ENCODE measurements at places on chromosomes 12 and 14.

DNA sequence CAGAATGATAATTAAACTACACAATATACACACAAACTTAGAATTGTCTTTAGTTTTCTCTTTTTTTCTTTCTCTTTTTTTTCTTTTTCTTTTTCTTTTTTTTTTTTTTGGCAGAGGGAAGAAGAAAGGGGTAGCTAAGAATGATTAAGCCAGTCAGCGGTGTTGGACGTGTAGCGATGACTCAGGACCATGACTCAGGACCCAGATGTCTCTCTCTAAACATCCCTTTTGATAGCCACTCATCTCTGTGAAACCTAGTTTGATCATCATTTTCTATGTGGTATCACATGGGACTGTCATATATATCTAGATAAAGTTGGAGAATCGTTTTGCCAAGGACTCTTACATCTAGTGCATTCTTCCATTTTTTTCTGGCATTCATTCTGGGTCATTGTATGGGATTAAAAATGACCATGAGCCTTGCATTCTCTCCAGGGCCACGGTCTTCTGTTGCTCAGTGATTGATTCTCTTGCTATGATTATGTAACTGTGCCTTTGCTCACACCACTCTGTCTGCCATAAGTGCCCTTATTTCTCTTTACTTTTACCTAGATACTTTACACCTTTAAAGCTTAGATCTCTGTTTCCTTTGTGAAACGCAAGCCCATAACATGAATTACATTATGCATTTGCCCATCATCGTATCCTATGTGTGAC is 26.6 kb upstream of the NRXN3 start:
- no peak for DNase-seq

GRCh38 chr14:73742520-73743238 is 28.5 kb upstream of the PNMA1 start:
- no peak for DNase-seq

DNA sequence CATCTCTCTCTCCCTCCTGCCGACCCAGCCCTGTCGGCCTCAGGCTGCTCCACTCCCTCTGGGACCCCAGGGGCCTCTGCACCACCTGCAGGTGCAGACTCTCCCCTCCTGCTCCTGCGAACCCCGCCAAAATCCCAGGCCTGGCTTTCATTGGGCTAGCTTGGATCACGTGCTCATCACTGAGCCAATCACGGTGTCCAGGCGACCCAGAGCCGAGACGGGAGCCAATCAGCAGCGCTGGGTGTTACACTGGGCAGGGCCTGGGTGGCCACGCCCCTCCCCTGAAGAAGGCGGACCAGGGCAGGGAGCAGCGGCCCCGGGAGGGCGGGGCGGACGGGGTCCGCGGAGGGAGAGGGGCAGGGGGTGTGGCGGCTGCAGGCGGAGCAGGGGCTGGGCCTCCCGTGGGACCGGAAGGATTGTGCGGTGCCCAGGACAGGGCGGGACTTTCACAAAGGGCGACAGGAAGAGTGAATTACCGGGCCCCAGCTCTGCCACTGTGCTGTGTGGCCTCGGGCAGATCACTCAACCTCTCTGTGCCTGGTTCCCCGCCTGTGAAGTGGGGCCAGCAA is 66.6 kb upstream of the FBRSL1 start:
- no peak for DNase-seq

DNA sequence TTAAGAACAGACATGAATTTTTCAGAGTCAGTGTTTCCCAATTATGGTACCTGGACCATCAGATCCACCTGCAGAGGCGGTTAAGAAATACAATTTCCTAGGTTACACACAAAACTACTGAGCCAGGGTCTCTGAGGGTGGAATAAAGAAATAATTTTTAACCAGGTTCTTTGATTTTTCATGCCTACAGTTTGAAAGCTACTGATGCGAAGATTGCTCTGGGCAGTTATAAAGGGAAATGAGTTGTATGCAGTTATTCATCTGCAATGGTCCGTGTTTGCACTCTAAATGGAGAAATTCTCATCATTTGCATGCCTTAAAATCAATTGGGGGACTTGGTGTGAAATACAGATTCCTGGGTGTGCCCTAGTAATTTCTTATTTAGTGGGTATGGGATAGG is 89.7 kb downstream of the ERGIC2 start:
- no peak for DNase-seq

GRCh38 chr12:130026608-130027176 is 122.9 kb upstream of the TMEM132D start:
- DNase-seq, result no peak

GRCh38 chr12:27505109-27505508 is 18.9 kb upstream of the PPFIBP1 start:
- no peak for DNase-seq

DNA sequence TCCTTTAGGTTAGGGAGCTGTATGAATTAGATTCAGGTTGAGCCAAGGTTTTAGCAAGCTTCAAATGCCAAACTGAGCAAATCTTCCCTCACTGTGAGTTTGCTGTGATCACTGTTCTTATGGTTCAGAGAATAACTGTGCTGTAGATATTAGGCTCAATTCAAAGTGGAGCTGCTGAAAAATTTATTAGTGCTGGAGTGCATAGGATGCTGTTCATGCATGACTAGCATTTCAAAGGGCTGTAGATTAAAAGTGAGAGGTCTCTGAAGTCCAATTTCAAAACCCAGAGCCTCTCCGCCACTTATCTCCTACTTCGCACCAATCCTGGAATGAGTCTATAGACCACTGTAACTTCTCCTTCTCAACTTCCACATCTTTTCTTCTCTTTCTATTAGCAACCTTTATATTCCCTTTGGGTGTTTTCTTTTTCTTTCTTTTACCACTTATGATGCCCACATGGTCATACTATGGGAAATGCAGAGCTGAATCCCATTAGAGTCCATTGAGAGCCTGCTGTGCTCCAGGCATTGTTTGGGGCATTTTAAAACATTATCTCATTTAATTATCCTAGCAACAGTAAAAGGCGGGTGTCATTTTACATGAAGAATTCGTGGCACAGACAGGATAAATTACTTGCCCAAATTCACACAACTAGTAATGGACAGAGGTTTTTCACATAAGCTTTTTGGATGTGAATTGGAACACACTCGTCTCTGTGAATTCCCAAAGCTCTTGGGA is 77.5 kb upstream of the EEA1 start:
- DNase-seq, result no peak

DNA sequence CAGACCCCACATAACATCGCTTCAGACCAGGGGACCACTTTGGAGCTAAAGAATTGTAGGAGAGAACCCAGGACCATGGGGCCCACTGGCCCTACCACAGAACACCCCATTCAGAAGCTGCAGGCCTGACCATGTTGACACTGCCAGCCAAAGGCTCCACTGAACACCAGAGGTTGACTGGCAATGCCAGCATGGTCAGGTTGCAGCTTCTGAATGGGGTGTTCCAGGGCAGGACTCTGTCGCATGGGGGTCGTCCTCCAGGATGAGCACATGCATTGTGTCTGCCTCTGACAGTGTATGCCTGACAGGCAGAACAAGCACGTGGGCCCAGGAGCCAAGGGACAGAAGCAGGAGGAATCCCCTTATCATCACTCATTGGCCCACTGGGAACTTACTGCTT is 34.1 kb downstream of the DIO3 start:
- DNase-seq, result no peak

GRCh38 chr12:107511292-107511691 is 174.3 kb upstream of the PWP1 start:
- DNase-seq, result no peak

DNA sequence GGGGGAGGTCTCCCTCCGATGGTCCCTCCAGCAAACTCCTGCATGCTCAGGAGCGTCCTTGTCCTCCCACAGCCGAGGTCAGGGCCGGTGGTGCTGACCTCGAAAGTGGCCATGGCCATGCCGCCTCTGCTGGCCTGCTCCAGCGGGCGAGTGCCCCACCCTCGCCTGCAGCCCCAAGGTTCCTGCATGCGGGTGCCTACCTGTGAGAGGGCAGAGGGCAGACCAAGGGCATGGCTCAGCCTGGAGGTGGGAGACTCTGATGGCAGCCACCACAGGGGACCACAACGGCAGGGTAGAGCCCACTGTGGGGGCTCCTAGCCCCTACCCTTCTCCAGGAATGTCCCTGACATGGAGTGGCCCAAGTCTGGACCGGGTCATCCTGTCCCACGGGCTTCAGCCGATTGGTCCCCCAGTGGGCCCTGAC is 38.1 kb upstream of the PPP1R13B start:
- DNase-seq, result no peak

GRCh38 chr12:56230432-56231183 is 757 bp downstream of the SLC39A5 start:
- DNase-seq, result no peak

- peak; percentile 20 for DNase-seq
These were observed 38.0 kb downstream of the PTGER2 start for GRCh38 chr14:52352061-52352491.

DNA sequence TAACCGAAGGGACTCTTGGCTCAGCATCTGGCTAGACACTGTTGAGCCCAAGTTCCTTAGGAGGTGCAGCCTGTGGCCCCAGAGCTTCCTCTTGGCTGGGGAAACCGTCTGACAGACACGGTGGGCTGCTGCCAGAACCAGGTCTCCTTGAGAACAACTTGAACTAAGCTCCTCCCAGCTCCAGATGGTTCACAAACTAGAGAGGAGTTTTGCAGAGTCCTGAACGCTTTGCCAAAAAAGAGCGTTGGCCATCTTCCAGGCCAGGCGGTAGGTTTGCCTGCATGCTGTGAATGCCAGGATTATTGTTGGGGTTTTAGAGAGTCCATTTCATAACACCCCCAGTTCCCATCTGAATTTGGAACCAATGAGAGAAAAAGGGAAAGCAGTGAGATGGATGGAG is 399.8 kb downstream of the RGS6 start:
- DNase-seq, result no peak

- DNase-seq, result no peak
These were observed 1049.6 kb downstream of the TRHDE start for GRCh38 chr12:73321776-73322175.

GRCh38 chr12:12718381-12718759 is 1.2 kb downstream of the CDKN1B start:
- no peak for DNase-seq

GRCh38 chr12:63990828-63991547 is 146.5 kb downstream of the SRGAP1 start:
- DNase-seq, result no peak

- no peak for DNase-seq
These were observed 57.3 kb upstream of the CEP83 start for GRCh38 chr12:94516985-94517384.

GRCh38 chr12:120662879-120663278 is 22.5 kb downstream of the CABP1 start:
- no peak for DNase-seq

GRCh38 chr12:109052097-109052413 is 321 bp upstream of the USP30 start:
- no peak for DNase-seq

- no peak for DNase-seq
These were observed 93.2 kb downstream of the EMP1 start for GRCh38 chr12:13289653-13290289.

DNA sequence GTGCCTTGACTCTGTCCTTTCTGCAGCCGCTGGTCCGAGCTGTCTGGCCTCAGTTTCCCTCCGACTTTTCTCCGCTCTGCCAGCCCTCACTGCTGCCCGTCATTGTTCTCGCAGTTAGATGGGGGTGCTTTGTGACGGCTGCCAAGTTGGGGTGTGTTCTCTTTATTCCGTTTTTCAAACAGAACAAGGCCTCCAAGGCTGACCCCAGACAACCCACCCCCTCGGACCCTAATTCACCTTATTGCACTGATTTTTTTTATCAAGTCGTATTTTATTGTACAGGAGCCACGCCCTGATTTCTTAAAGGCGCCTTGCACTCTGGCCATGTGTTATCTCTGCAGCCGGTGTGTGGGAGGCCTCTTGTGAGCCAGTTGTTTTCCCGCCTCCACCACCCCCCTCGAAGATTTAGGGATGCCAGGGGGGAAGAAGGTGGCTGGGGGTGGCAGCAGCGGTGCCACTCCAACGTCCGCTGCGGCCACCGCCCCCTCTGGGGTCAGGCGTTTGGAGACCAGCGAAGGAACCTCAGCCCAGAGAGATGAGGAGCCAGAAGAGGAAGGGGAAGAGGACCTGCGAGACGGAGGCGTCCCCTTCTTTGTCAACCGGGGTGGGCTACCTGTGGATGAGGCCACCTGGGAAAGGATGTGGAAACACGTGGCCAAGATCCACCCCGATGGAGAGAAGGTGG is 1.3 kb downstream of the VASH1 start:
- DNase-seq, result no peak

- no peak for DNase-seq
These were observed 19.2 kb downstream of the CLIP1 start for GRCh38 chr12:122403115-122403770.

GRCh38 chr12:123269395-123269892 is 2.2 kb downstream of the CDK2AP1 start:
- no peak for DNase-seq

- no peak for DNase-seq
These were observed 234.5 kb upstream of the SSTR1 start for GRCh38 chr14:37972941-37973887.

DNA sequence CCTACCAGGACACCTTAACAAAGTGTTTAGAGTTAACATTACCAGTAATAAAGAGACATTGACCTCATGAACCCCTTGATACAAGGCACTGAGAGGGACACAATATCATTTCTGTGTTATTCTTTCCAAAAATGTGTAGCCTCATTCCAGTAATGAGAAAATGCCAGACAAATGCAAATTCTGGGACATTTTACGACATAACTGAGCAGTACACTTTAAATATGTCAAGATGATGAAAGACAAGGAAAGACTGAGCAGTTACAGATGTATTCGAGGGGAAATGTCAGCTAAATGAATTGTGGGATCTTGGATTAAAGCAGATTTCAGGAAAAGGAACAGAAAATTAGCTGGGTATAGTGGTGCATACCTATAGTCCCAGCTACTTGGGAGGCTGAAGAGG is 255.6 kb downstream of the ERC1 start:
- DNase-seq, result no peak

GRCh38 chr12:18552829-18553228 is 185.0 kb downstream of the PLCZ1 start:
- no peak for DNase-seq

DNA sequence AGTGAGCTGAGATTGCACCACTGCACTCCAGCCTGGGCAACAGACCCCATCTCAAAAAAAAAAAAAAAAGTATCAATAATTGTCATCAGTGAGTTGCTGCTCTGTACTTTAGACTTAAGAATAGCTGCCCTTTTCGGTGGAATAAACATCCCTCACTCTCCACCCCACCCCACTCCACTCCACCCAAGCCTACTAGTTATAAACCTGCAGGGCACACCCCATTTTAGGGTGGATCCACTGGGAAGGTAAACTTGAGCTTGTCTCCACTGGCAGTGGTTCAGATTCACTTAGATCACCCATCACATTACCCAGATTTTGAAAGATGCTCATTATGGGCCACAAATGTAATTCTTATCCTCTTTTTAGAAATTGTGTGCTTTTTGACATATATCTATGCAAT is 106.4 kb downstream of the GPR135 start:
- DNase-seq, result no peak

DNA sequence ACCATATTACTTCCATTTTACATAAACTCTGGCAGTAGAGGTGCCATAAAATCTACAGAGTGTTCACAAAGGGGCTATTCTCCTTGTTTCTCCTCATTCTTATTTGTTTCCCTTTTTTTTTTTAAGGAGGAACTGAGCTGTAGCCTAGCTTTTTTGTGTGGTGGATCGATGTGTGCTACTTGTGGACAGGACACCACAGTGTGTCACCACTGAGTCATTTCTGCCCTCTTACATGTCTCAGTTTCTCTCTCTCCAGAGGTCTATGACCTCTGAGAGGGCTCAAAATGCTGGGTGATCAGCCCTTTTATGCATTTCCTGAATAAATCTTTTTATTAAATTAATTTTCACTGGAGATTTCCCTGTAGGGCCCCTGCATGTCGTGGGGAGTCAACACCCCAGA is 370.2 kb downstream of the ADGRD1 start:
- DNase-seq, result no peak
